ENCODE measurements at places on chromosomes 1 and 21.

DNA sequence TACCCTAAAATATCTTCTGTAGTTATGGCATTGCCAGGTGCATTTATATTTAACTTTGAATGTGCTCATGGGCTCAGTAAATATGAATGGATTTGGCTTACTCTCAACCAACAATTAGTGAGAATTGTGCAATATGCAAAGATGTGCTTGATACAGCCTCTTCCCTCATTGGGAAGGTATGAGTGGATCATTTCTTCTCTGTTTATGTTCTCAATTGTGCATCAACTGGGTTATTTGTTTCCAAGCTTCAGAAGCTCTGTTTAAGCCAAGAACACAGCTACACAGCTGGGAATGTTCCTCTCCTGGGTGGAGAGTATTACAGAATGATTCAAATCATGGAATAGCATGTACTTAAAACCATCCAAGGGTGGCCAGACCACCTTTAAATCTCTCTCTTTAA lies 17.6 kb upstream of the MAP1LC3C start:
- DNase-seq: no peak

- no peak for DNase-seq
These were observed 328.4 kb downstream of the PLA2G4A start for GRCh38 chr1:187157115-187157514.

GRCh38 chr21:28063241-28064216 lies 929.1 kb downstream of the LTN1 start:
- DNase-seq: no peak

- DNase-seq: no peak
These were observed 20.0 kb downstream of the CEP170 start for GRCh38 chr1:243234978-243235647.

DNA sequence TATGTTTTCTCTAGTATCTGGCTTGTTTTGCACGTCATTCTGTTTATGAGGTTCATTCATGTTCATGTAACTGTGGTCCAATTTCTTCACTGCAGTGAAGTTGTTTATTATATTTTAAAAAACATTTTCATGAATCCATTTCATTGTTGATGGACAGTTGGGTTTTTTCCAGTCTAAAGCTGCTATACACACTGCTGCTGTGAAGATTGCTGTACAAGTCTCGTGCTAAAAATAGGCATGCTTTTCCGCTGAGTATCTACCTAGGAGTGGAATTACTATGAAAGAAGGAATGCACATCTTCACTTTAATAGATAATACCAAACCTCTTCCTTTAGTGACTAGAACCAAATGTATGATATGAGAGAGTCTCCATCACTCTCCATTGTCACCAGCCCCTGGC lies 49.0 kb upstream of the ETS2 start:
- no peak for DNase-seq

DNA sequence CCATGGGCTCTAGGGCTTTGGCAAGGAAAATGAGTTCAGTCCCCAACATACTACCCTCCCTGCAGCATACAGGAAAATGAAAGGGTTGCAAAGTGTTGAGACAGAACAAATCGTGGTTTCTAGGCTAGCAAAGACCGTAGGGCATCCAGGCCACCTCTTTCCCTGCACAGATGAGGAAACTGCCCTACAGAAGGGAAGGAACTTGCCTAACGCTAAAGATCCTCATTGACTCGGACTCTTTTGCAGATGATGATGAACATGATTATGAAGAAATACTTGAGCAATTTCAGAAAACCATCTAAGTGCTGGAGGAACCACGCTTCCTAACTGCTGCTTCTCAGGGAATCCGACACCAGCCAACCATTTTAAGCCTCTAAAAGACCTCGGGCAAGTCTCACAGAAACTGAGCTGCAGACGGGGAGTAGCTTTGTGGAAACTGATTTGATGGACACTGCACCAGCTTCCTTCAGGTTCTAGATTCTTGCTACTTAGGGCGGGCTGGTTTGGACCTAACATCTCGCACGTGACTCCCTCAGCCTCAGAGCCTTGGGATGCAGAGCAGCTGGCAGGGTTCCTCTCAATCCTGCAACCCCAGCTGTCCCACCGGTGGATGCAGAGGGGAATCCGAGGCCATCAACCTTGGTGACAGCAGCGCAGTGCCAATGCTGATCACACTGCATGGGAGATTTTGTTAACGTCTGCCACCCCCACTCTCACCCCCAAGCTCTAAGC lies 13.4 kb downstream of the THEMIS2 start:
- no peak for DNase-seq

- peak; percentile 23 for DNase-seq
These were observed 178.0 kb downstream of the CAMTA1 start for GRCh38 chr1:6962996-6963911.
